ENCODE measurements at places on chromosomes 4 and X.

DNA sequence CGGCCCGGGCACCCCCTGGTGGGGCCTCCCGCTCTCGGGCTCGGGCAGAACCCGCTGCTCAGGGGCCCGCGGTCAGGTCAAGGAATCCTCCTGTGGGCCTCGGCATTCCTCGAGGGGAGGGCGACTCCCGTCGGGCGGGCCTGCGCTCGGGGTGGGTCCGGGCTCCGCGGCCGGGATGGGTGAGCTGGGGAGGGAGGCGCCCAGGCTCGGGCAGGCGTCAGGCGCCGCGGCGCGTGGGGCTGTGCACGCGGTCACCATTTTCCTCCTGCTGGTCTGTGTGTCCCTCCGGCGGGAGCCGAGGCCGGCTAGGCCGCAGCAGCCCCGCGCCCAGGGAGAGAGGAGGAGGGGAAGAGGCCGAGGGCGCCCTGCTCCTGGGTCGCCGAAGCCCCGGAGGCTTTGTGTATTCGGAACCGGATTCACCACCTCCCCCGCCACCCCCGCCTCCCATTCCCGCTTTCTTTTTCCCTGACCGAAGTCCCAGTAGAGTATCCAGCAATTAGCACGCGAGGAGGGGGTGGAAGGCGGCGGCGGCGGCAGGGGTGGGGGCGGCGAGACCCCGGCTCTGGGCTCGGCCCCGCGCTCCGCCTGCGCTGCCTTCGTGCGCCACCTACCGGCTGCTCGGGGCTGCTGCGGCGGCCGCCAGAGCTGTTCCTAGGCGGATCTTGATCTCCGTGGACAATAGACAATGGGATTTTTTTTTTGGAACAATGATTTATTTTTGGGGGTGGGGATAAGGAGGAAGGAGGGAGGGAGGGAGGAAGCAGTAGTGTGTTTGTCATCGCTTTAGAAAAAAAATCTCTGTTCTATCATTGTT lies 99.0 kb upstream of the MAML3 start:
- peak; percentile 85 for DNase-seq

- no peak for DNase-seq
Observed at GRCh38 chrX:108811891-108812290, 75.5 kb upstream of the IRS4 start.

DNA sequence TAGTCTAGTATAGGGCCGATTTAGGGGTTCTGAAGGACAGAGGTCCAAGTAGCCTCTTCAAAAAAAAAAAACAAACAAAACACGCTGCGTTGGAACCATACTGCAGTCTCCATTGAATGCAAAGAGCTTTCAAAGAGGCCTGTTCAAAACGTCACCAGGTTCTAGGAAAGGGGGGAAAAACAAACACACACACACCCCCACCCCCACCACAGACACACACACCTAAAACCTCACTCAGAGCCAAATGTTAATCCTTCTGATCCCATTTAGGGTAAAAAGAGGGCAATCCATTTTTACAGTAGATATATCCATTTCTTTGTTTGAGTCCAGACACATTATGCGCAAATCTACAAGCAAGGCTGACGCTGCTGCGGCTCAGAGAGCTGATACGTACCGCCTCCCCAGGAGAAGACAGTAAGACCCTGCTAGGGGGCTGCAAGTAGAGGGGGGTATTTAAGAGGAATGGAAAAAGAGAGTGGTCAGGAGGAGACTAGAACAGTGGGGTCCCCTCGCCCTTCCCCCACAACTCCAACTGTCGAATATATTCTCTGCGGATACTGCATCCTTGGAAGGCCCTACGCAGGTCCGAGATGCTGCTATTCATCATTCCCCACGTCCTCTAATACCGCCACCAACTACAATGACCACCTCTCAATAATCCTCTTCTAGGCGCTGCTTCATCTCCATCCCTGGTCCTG lies 1.3 kb downstream of the NKRF start:
- DNase-seq = no peak

- DNase-seq = no peak
Observed at GRCh38 chrX:41481264-41482109, 34.3 kb downstream of the NYX start.

DNA sequence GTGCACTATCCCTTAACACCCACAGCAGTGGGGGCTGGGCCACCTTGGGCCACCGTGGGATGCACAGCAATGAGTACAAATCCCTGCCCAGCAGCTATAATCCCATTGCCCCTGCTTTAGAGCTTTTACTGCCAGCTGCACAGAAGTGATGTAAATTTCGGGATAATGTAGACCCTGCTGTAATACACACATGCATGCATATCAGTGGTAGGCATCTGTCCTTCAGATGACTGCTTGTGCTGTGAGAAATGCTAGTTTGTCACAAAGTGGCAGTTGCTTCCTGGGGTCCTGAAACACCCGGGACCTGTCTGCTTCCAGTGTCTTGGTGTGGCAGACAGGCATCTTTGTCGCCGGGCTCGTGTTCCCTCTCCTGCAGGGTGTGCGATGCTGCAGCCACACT lies 14.1 kb downstream of the NSG1 start:
- DNase-seq = no peak

DNA sequence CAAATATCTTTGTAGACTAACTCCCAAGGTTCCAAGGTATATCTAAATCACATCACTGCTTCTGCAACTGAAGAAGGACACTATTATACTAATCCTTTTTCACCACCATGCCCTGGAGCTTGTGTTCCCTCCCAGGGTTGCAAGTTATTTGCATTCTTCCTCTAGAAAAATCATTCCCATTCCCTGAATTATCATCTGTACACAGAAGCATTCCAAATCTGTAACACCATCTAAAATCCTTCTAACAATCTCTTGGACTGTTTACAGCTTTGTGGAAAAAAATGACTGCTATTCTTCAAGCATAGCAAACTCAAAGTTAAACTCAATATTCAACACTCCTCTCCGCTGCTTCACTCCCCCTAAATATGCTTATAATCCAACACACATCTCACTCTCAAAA lies 1570.8 kb upstream of the ADGRL3 start:
- no peak for DNase-seq

DNA sequence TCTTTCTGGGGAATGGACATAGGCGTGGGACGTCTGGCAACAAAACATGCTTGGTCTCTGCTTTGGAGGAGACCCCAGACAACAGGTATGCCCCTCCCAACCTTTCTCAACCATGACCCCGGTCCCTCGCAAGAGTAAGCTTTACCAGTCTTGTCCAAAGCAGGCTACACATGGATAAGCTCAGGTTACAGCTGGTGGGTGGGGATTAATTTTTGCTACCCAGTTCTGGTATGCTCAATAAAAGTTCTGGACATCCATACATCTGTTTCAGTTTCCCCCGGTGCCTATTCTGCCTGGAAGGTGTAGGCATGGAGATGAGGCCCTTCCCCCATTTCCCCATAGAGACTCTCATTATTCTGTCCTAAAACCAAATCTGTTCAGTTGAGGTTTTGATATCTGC lies 54.5 kb upstream of the NOCT start:
- no peak for DNase-seq

DNA sequence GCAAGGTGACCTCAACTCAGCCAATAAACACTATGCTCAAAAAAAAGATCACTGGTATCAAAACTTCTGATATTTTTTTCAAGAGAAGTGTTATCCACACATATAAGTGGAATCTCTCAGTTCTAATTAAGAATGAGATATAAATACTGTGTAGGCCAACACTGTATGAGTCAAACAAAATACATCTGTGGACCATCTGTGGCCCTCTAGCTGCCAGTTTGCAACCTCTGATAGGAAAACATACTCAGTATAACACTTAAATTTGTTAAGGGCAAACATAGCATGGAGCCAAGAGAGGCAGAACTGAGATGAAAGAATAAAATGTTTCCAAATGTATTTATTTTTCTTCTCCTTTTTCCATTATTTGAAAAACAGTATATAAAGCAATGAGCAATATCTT lies 377.3 kb downstream of the ARAP2 start:
- no peak for DNase-seq

- no peak for DNase-seq
Observed at GRCh38 chr4:5568931-5569330, 139.4 kb downstream of the EVC2 start.

DNA sequence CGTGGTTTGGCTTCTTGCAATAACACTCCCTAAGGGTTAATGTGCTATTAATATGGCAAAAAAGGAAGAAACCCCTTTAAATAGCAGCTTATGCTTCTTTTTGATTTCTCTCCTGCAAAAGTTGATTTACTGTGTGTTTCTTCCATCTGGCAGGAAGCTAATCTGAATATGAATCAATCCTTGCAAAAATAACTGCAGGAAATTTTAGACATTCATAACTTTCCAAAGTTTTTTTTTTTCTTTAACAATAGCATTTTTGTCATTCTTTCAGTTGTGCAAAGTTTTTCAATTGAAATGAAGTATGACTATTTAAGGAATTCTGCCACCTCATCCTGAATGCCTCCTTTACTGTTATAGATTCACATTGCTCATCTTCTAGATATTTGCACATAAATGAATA lies 115.6 kb downstream of the SPANXA1 start:
- no peak for DNase-seq

GRCh38 chrX:110310000-110310790 lies 7.7 kb downstream of the AMMECR1 start:
- DNase-seq = no peak
